ENCODE measurements at places on chromosomes 3 and 15. TPM values are rescaled to one million over a fixed set of nuclear protein-coding genes. Genes with fewer than 3 reads are reported as not detected.
A peak's percentile ranks its signal among the peaks of the same experiment; 100 is the strongest.

DNA sequence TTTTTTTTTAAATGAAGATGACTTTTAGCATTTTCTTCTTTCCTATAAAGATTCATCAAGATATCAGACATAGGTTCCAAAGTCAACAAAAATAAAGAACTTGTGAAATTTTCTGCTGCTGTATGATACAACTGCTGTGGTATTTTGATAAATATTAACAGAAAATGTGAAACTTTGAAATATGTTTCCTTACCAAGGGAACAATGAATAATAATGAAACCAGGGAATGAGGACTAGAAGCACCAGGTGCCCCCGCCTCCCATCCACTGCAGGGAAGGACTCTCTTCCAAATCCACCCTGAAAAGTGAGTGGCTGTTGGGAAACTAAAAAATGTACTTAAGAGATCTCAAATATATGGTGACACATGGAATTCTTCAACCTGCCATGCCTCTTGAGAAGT, 198.4 kb downstream of the FHIT start:
- no peak for DNase-seq

- DNase-seq, result no peak
Measured at GRCh38 chr3:160312014-160312624, 86.9 kb downstream of the C3orf80 start.

CCR8 gene
- total RNA-seq, result not detected

- no peak for DNase-seq
Measured at GRCh38 chr3:13027154-13027553, 46.1 kb downstream of the IQSEC1 start.

DNA sequence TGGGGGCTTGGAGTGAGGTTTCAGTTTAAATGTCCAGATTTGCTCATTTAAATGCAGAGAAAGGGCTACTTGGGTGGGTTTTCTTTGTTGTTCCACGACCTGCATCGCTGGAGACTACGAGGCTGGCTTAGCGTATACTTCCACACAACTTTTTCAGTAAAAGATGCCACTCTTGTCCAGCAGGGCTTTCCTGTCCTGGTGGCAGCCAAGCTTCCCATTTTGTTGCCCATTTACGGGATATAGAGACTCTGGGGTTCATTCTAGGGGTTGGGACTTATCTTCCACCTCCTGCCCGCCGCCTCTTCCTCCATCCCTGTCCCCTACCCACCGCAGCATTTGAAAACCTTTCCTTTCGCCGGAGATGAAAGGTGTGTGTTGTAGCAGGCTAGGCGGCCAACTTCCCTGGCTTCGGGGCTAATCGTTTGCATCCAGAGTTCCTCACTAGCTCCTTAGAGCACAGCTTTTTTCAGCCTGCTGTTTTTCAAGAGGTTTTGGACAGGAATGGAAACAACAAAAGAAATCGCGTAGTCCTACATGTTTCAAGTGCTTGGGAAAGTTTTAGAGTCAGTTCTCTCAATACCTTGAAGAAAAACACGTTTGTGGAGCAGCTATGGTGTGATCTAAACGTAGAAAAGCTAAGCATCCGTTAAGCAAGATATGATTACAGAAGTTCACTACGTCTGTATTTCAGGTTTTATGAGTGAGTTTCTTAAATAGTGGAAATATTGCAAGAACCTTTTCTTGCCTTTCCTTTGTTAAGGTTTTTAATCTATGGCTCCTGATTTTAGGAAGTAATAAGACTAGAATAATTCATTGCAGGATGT, 843 bp downstream of the CHRNA5 start:
- peak; percentile 19 for DNase-seq

KNG1 gene
- total RNA-seq, result not detected

Measured in HFFc6 (cell line).